Ovary (tissue), 10 donors: ENCODE measurements at places on chromosomes 1 and 21.

DNA sequence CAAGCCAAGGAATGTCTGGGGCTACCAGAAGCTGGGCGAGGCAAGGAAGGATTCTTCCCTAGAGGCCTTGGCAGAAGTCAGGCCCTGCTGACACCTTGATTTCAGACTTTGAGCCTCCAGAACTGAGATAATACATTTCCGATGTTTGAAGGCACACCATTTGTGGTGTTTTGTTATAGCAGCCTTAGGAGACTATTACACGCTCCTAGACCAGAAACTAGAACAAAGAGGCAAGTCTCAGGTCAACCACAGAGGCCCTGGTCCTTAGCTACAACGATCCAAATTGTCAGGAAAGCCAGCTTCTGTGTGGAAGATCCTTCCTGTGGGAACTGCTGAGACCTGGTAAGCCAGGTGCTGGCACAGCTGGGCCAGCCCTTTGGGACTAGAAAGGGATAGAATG lies 19.7 kb upstream of the AHCTF1 start:
- DNase-seq, result no peak

GRCh38 chr1:175830500-175830899 lies 87.1 kb upstream of the TNR start:
- DNase-seq, result no peak

- no peak for DNase-seq
Measured at GRCh38 chr1:15056515-15057285, 96.8 kb upstream of the TMEM51 start.

GRCh38 chr1:12143631-12144155 lies 23.1 kb upstream of the TNFRSF1B start:
- peak; percentile 79 for DNase-seq

DNA sequence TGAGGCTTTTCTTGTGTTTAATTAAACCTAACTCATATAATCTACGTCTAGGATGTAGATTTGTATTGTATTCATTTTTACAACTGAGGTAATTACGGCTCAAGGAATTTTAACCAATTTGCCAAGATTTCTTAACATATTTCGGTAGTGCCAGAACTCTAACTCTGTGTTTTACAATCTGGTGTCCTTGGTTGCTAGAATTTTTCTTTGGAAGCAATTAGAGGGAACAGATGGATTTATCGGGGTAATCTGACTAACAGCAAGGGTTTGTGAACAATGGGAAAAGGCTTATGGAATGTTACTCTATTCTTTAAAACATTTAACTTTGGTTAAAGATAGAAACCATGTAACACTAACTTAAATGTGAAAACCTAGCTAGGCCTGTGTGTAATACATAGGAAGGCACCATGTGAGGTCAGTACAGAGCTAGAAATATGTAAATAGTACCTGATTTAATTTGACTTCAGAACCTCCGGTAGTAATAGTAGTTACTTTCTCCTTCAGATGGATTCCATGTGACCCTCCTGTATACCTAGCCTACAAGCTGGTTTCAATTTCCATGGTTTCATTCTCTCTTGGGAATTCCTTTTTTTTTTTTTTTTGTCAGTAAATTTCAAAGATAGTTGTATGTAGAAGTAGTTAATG lies 1.2 kb downstream of the MTF2 start:
- no peak for DNase-seq

- no peak for DNase-seq
Measured at GRCh38 chr1:162285149-162285561, 91.5 kb downstream of the SPATA46 start.

DNA sequence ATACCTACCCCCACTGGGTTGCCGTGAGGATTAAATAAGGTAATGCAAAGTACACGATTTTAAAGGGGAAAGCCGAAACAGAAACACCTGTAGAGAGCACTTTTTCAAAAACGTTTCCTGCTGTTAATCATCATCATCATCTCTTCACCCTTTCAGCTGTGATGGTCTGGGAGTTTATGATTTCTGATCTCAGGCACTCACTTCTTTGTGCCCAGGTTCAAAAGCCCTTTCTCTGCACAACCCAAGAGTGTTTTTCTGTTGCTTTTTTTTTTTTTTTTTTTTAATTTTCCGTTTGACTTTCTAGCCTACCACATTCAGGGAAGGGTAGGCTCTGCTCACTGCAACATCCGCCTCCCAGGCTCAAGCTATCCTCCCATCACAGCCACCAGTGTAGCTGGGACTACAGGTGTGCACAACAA lies 936 bp upstream of the UBXN11 start:
- no peak for DNase-seq

GRCh38 chr1:6316240-6317097 lies 55.6 kb upstream of the GPR153 start:
- DNase-seq, result no peak

GRCh38 chr1:154276797-154277196 lies 4.4 kb downstream of the HAX1 start:
- DNase-seq, result no peak

DNA sequence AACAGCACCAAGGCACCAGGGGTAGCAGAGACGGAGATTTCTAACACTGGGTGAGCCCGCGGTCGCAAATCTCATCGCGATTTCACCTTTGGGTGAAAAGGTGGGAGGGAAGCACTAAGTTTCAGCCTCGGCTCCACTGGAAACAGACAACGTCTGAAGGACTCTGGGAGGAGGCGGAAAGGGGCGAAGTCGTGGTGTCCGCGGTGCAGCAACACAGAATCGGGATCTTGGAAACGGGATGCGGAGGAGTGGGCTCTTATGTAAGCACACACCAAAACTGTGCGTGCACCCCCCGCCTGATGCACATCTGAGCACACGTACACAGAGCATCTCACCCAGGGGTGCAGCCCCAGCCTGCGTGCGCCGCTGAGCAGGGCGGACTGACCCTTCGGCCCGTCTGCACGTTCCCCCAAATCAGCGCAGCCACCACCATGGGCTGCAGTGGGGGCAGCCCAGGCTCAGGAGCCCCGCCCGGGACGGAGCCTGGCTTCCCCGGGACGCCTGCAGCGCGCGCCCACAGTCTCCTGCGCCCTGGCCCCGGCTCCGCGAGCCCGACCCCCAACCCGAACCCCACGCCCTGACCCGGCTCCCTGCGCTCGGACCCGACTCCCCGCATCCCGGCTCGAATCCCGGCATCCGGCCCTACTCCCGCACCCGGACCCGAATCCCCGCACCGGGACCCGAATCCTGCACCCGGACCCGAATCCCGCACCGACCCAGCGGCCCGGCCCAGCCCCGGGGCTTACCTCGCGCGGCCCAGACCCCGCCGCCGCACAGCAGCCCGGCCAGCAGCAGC lies 670 bp downstream of the CLSTN1 start:
- DNase-seq, result peak; percentile 44

DNA sequence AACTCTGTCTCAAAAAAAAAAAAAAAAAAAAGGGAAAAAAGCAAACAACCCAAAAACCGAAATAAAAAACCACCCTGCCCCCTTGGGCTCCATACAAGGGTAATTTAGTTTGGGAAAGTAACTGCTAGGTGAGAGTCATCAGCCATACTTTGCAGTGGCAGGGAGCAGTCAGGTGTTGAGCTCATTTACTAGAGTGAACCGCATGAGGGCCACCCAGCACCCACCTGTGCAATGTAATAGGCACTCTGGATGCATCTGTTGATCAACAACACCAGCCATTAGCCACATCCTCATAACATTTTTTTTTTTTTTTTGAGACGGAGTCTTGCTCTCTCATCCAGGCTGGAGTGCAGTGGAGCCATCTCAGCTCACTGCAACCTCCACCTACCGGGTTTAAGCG lies 9.1 kb downstream of the INAVA start:
- DNase-seq, result no peak

DNA sequence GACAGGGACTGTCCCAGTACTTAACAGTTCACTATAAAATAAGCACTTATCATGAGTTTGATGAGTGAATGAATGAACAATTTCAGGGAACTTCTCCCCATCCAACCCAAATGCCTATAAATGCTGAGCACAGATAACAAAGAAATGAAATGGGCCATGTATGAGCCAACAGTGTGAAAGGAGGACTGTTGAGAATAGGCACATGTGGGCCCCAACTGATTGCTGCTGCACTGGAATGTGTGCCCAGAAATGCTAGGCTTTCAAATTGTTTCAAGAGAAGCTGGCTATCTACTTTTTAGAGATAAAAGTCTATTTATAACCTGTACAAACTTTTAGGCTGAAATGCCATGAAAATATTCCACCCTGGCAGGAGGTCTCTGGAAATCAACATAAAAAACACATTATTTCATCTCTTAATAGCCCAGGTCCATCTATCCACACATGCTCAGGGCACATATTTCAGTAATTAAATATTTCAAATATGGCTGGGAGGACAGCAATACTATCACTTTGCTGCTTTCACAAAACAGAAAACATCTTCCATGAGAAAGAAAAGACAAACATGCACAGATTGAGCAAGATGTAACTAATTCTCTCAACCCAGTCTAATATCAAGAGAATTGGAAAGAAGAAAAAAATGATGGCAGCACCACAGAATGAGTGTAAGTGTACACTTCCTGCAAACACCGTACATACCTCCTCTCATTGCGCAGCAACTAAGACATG lies 49.8 kb downstream of the COLGALT2 start:
- DNase-seq, result no peak

DNA sequence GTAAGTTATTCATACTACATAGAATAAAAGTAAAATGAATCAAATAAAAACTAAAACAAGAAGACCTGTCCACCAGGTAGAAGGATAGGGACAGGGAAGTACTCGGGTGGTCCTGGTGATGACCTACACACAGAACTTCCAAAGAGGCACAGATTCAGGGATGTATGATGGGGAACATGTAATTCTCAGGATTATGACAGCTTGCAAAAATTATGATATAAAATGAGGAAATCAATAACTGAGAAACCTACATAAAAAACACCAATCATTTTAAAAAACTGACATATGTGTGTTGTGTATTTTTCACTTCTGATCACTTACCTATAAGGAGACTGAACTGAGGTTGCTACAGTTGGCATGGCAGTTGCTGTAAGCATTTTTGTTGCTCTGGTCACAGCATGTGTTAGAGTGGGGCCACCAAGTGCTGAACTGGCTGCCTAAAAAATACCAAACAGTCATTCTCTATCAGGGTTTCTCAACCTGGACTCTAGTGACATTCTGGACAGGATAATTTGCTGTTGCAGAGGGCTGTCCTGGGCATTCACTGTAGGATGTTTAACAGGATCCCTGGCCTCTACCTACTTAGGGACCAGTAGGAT lies 73.8 kb downstream of the USP24 start:
- DNase-seq, result no peak

GRCh38 chr1:33512226-33513011 lies 40.0 kb downstream of the ZSCAN20 start:
- no peak for DNase-seq

DNA sequence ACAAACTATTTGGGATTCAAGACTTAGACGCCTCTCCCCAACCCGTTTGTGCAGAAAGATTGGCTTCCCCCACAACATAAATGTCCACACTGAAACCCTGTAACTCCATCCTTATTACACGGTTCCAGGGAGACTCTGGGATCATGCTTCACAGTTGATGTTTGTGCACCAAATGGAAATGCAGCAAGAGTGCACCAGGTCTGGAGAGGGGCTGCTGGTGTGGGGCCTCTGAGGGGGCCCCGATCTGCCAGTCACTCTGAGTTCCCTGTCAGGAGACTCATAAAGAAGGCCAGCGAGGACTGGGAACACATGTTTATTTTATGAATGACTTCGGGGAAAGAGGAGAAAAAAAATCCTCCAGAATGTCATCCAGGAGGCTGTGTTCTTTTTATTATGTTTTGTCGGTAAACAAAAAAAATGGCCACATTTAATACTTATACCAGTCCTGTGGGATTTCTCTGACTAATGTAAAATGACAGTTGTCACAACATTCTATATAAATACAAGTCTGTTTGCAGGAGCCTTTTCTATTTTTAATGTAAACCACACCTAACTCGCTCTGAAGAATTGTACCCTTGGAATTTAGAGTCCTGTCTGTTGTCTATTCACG lies 439.1 kb upstream of the VAMP3 start:
- DNase-seq, result no peak
